RKO (cell line): ENCODE measurements at places on chromosomes 6 and 20.

GRCh38 chr20:53330601-53331140 lies 263.0 kb downstream of the ZNF217 start:
- no peak for DNase-seq

- DNase-seq, result no peak
Measured at GRCh38 chr6:24536466-24536865, 41.7 kb downstream of the ALDH5A1 start.

- no peak for DNase-seq
Measured at GRCh38 chr6:122995921-122996793, at the start of gene CLVS2. CLVS2 (plus strand) TSS chr6:122996235; CDS start chr6:122997778, 1,543 bp downstream.

DNA sequence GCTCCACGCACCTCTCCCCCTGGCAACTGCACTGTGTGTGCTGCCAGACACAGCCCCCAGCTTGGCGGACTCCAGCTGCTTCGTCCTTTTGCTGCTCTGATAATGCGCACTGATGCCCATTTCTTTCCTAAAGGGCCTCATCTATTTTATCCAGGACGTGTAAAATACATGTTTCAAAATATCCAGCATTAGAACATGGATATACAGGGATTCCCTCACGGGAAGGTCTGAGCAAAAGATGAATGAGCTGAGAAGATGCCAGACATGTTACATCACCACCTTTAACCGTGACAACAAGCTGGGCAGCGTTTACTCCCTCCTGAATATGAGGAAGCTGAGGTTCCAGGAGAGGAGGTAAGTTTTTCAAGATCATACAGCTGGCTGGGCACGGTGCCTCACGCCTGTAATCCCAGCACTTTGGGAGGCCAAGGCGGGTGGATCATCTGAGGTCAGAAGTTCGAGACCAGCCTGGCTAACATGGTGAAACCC lies 32.8 kb downstream of the TNXB start:
- no peak for DNase-seq

- DNase-seq, result no peak
Measured at GRCh38 chr6:164121527-164121926, 707.0 kb downstream of the QKI start.

GRCh38 chr6:129634411-129635230 lies 75.4 kb downstream of the ARHGAP18 start:
- no peak for DNase-seq

DNA sequence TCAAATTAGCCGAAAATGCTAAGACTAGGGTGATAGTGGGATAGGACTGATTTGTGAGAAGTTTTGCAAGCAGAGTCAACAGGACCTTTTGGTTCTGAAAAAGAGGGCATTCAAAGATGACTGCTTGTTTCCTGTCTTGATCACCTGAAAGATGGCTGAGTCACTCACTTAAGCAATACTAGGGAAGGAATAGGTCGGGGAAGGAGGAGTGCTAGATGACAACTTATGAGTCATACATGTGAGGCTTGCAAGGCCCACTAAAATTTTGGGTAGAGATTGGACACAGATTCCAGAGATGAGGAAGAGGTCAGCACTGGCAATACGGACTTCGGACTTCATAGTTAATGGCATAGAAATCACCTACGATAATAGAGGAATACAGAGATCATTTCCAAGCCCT lies 89.2 kb downstream of the FAM83B start:
- DNase-seq, result peak; percentile 71

DNA sequence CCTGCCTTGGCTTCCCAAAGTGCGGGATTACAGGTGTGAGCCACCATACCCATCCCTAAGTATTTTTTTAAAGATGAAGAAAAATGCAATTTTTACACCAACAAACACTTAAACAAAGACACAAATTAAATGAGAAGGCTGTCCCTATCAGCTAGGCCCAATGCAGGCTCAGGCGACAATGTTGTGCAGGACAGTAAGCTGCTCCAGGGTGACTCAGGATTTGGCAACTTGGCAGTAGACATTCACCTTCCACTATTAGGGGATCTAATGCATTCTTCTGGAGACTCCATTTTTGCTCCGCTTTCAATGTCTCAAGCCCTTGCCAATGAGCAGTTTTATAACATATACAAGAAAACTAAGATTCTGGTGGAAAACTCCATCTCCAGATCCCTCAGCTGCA lies 19.7 kb downstream of the NDRG3 start:
- DNase-seq, result no peak
